Gastroesophageal sphincter (tissue), 4 donors: ENCODE measurements at places on chromosomes 16 and 17. TPM values are rescaled to one million over a fixed set of nuclear protein-coding genes. Genes with fewer than 3 reads are reported as not detected.
A peak's percentile ranks its signal among the peaks of the same experiment; 100 is the strongest.

GRCh38 chr16:75385507-75386152, 47.7 kb downstream of the CFDP1 start:
- peak; percentile 46 for ATAC-seq

The ARHGAP23 gene
- total RNA-seq = 45.3 TPM

GRCh38 chr16:21603928-21604327, 4.6 kb downstream of the METTL9 start:
- ATAC-seq = no peak

The AIPL1 gene
- total RNA-seq = not detected

DNA sequence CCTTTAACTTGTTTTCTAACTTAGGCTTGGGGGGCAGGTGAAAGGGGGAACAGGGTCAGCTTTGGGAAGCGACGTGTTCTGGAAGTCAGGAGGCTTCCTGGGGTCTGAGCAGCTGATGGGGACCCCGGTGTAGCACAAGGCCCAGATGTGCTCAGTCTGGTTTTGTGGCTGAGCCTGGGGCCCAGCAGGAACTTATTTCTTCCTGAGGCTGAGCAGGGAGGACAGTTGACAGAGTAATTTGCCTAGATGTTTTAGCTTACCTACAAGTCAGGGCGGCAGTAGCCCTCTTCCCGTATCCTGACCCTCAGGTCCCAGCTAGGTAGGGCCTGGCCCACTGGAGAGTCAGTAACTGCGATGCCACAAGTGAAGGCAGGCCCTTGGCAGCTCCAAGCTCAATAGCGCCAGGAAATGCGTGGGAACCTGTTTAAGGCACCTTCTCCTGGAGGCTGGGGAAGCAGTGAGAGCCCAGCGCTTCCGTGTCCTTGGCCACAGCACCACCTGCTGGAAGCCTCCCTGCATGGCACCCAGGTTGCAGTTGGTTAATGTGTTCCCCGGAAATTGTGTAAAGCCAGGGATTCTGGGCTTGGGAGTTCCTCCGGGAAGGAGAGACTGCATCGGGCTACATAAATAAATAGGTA, 5.2 kb downstream of the CCR7 start:
- peak; percentile 89 for ATAC-seq

DNA sequence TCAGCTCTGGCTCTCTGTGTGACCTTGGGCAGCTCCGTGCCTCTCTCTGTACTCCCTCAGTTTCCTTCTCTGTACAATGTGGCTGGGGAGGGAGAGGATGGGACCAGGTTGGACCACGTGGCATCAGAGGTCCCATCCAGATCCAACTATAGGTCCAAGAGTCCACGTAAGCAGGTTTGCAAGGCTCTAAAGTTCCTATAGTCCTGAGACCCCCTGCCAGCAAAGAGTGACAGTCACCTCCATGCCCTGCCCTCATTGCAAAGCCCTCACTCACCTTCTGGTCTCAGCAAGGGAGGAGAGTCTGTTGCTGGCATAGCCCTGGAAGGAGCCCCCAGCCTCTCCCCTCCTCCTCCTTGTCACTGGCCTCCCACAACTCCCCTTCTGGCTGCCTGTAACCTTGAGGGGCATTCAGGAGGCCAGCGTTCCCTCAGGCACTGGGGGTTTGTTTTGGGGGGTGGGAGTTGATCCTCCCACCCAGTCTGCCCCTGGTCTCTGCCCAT, 6.1 kb upstream of the DRC7 start:
- no peak for ATAC-seq

The GNAO1 gene
- 21.0 TPM for total RNA-seq

DNA sequence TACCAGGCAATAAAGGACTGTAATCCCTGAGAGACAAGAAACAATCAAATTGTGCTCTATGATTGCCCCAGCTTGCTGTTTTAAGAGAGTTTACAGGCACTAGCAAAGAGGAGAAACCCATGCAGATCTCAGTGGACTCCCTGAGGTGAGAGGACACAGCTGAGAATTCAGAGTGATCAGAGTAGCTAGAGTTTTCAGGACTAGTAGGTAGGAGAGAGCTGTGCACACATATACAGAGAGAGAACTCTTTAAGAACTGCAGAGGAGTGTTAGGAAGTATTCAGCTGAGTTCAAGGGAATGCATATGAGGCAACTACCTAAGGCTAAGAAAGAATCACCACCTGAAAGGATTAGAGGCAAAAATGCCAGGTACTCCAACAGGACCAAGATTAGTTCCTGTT, 904.8 kb downstream of the CDH8 start:
- no peak for ATAC-seq

DNA sequence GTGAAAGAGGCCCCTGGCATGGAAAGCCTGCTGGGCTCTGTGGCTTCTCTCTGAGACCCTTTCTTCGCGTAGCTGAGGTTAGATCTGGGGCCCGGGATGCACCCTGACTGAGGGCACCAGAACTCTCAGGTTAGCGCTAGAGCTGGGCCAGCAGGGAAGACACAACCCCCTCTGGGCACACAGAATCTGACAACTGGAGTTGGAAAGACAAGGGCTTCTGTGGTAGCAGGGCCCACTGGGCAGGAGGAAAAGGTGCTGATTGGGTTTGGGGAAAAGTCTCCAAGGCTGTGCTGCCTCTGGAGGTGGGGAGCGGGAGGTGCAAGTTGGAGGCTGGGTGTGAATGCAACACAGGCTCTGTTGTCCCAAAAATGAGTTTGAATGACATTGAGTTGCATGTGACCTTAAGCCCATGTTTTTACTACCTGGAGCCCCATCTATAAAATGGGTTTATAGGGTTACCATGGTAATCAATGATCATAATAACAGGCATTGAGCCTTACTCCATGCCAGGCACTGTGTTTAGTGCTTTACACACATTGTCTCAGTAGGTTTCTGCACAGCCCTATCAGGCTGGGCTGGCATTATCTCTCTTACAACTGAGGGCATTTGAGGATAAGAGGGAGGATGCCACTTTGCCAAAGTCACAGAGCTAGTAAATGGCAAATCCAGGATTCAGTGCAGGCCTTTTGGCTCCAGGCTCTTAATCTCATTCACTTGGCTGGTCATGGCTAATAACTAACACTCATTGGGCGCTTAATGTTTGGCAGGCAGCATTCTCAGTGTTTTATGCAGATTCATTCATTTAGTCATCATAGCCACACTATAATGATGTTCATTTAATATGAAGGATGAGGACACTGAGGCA, 9.5 kb upstream of the IGFBP4 start:
- ATAC-seq = peak; percentile 56

The PPP1R27 gene
- not detected for total RNA-seq

The DNAH17 gene
- 0.15 TPM for total RNA-seq

- no peak for ATAC-seq
Measured at GRCh38 chr17:68033636-68034451, 1.7 kb upstream of the KPNA2 start.

The RBFOX1 gene
- not detected for total RNA-seq

The PPP1R1B gene
- total RNA-seq = 9.3 TPM

GRCh38 chr17:55722016-55722736, 488 bp downstream of the TMEM100 start:
- peak; percentile 8 for ATAC-seq

- ATAC-seq = no peak
Measured at GRCh38 chr16:56795011-56795410, 65.1 kb downstream of the NUP93 start.

DNA sequence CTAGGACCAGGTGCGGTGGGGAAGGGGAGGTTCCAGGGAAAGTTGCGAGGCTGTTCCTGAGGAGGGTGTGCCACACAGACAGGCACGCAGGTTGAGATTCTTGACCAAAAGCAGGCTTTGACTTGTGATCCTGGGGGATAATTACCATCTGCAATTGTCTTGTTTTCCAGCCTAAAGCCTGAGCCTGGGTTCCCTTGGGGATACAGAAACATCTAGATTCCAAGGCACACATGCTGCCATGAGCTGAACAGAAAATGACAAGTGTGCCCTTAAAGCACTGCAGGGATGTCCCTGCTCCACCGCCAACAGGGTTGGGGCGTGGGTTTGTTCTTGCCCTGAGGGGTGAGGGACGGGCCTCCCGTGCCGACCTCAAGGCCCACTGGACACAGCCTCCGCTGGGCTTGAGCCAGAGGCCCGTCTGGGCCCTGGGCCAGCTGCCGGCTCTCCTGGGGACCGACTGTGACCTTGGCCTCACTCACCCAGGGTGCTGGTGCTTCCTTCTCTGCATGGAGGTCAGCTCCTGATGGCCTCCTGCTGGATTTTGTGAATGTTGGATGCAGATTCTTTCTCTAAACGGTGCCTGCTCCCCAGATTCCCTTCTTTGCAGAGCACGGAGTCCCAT, 14.0 kb downstream of the CA5A start:
- ATAC-seq = no peak

DNA sequence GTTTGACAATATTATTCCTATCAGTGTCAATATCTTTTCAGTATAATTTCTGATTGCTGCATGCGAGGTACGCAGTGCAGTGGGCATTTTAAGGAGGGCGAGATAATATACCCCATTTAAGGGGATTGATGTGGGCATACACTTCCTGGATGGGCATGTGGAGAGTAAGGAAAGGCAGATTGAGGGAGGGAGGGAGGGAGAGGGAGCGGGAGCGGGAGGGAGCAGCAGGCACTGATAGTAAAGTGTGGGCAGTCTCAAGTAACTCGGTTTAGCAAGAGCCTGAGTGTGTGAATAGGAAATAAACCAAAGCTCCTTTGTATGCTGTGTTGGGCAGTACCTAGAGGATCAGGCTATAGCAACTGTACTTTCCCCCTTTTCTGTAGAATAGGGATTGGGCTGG, 5.1 kb downstream of the BPTF start:
- ATAC-seq = no peak

GRCh38 chr16:49858200-49859124, 2.5 kb upstream of the ZNF423 start:
- peak; percentile 26 for ATAC-seq

The KRT31 gene
- not detected for total RNA-seq

GRCh38 chr17:73772107-73772705, 128.0 kb upstream of the SDK2 start:
- ATAC-seq = no peak

DNA sequence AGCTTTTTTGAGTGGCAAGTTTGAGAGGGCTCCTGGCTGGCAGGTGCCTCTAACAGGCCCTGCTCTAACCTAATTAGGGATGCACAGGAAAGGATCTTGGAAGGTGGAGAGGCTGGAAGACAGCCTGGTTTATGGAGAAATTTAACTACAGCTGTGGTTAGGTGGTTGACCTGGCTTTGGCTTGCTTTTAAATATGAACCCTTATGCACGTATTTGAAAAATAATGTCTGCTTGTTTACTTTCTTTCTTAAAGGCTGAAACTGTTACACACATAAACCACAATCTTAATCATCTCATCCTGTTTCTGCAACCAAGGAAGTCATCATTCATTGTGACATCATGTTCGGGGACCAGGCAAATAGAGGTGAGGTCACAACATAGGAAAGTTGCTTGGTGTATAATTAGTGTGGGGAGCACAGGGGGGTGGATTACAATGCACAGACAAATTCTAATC, 23.1 kb upstream of the DHRS13 start:
- ATAC-seq = no peak

DNA sequence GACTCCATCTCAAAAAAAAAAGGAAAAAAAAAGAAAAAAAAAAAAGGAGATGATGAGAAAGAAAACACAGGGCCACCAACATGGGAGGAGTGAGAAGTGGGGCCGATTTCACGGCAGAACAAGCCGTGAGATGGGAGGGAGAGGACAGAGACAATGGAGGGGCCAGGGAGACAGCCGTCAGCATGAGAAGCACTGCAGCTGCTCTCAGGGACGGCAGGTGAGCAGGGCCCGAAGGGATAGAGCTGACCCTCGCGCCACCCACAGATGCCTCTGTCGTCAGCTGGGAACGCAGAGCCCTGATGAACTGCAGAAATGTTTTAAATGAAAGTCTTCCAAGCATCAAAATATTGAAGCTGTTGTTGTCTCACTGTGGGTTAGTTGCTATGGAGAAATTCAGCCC, 20.3 kb downstream of the PITPNM3 start:
- no peak for ATAC-seq

- ATAC-seq = no peak
Measured at GRCh38 chr16:73482310-73482709, 434.4 kb upstream of the ZFHX3 start.

The SLC47A2 gene
- not detected for total RNA-seq

GRCh38 chr17:60560860-60561257, 34.8 kb upstream of the APPBP2 start:
- no peak for ATAC-seq

- no peak for ATAC-seq
Measured at GRCh38 chr17:68705714-68706076, 104.5 kb upstream of the FAM20A start.

DNA sequence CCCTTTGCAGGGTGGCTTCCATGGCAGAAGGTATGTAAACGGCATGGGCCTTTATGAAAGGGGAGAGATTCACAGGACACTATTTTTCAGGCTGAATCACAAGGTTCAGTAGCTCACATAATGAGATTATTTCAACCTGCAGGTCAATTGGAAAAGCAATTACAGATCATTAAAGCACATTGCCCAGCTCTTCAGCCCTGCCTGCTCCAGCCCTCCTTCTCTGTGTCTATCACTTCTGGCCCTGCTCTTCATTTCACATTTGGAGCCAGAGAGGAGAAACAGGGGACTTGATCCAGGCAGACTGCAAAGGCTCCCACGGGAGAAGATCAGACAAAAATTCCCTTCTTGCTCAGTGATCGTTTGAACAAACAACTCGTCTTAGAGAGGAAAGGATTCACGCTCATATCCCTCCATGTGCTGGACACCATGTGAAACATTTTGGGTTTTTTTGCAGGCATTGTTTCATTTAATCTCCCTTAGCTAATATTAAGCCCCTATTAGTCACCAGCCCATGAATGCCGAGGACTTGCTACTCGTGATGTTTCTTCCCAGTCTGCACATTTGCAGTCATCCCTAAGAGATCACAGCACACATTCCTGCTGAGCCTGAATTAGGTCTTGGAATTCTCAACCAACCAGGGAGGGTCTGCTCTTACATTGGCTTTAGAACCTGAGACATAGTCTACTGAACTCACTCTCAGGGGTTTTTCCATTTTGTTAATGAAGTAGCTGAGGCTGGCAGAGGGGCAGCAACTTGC, 443.9 kb upstream of the CCL2 start:
- ATAC-seq = no peak

The PPL gene
- 77.0 TPM for total RNA-seq
